Erythroblast (primary cell): ENCODE measurements at places on chromosomes 7 and 10.
A peak's percentile ranks its signal among the peaks of the same experiment; 100 is the strongest.

DNA sequence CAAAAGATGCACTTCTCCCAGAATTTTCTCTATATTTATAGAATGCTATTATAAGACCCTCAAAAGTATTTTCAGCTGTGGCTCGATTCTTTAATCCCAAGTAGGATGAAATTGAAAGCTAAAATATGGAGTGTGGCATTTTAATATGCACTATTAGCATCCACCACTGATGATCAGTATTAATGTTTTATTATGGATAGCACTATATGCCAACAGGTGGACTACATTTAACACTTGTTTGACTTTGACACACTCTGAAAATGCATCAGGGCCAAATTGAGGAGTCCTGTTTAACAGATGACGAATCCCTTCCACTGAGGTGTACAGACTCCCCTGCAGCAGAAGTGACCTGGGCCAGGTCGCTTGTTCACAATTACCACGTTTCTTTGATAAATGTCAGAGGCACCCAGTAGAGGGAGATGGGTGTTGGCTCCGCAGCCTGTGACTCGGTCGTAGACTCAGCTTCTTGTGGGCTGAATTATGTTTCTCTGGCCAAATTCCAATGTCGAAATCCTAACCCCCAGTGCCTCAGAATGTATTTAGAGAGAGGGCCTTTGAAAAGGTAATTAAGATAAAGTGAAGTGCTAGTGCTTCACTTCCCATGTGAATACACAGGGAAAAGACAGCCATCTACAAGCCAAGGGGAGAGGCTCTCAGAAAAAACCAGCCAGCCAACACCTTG, 48.1 kb downstream of the WIPF3 start:
- no peak for DNase-seq

- DNase-seq: peak; percentile 50
These were observed 8.2 kb upstream of the VCL start for GRCh38 chr10:73989594-73990150.

- no peak for DNase-seq
These were observed 12.2 kb downstream of the HOXA1 start for GRCh38 chr7:27083646-27084045.

DNA sequence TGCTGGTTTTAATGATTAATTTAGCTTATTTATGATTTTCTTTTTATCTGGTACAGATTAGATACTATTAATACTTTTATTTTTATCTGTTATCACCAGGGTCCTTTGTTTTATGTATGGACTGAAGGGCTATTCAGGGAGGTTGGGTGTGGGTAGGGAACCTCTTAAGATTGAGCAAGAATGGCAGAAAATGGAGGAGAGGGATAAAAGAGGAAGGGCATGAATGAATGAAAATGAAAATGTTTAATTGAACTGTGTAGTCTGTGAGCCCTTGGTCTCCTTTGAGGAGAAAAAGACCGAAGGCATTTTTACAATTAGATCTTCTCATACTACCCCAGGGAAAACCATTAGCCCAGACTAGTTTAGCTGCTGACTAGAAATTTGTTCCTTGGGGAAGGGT, 93.1 kb downstream of the CDK14 start:
- no peak for DNase-seq

DNA sequence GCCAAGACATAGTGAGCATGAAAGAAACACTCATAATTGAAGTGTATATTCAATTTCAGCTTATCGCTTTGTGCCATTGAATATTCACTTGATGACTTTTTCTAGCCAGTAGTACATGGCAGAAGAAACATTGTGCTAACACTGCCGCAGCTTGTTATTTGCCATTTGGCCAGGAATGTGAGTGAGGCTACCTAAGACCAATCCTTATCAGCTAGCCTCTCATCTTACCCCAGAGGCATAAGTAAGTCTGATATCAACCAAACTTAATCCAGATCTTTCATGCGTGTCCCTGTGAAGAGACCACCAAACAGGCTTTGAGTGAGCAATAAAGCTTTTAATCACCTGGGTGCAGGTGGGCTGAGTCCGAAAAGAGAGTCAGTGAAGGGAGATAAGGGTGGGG, 586.0 kb upstream of the MBL2 start:
- no peak for DNase-seq

- no peak for DNase-seq
These were observed 40.3 kb upstream of the TRIM8 start for GRCh38 chr10:102603946-102604345.

GRCh38 chr10:77545585-77545984, 92.0 kb downstream of the KCNMA1 start:
- no peak for DNase-seq

DNA sequence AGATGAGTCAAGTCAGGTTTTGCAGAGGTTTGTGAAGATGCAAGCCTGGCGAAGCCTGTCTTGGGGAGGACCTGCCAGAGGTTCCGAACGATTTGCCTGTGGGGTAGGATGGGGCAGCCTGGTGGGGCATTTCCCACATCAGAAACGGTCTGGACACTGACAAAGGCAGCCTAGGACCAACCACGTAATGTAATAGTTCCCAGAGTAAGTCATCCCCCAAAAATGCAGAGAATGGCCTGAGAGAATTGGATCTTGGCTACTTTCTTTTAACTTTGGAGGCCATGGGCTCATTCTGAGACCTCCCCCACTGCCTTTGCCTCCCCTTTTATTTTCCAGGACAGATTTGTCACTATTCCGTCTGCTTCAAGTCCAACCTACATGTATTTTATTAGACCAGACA, 168.9 kb upstream of the SH2B2 start:
- DNase-seq: no peak

GRCh38 chr10:52256832-52257691, 57.0 kb upstream of the DKK1 start:
- DNase-seq: no peak

DNA sequence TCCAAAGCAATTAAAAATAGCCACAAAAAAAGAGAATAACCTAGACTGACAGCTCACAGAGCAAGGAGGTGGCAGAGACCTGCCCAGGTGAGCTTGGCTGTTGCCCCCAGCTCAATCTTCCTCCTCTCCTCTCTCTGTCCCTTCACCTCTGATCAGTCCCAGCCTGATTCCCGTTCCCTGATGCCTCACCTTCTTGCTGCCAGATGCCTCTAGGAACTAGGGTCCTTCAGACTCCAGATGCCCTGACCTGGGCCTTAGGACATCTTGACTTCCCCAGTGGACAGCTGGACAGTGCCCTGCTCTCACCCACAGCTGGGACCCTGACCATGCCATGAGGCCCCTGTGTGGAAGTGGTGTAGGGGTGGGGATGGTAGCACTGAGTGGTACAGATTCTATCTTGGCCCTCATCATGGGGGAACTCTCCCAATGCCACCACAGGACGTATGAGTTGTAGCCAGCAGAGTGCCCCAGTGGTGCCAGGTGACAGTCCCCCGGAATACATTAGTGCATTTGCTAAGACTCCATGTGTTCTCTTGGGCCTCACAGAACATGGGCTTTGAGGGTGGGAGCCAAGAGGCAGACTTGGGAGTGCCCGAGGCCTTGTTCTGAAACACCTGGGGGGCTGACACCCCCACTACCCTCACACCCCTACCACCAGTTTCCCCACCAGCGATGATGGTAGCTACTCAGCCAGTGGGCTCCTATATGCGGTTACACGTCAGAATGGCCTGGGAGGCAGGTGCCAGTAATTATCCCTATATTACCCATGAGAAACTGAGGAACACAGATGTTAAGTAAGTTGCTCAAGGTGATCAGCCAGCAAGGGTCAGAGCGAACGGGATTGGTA, 2.0 kb downstream of the DEPP1 start:
- DNase-seq: no peak

DNA sequence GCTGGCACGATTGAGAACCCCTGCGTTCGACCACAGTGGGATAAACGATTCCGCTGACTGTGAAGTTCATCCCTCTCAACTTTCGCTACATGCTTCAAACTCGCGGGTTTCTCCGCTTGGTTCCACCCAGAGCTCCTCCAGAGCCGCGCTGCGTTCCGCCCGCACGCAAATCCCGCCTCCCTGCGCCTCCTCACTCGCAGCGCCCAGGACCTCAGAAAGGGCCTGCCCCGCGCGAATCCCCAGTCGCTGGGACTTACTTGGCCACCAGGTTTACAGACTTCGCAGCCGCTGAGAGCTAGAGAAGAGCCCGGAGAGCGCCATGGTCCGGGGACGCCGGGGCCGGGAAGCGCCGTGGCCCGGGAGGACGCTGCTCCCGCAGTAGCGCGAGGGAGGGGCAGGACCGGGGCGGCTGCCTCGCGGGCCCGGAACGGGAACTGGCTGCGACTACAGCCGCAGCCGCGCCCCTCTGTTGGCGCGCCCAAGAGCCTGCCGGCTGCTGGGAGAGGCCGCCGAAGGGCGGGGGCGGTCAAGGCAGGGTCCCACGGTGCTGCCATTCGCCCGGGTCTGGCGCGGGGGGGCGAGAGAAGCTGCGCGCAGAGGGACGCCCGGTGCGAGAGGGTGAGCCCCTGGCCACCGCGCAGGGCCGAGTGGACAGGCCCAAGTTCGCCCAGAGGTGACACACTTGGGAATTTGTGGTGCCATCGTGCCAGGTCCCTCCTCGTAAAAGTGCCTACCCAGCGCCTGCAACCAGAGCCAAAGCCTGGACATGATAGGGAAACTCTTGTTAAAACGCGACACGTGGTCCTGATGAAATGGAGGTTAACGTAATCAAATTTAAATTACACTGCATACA, at the start of gene NOD1:
NOD1 (minus strand) TSS at position 436 of the 853 bp plus-strand sequence. CDS start 21,863 bp downstream, outside the sequence.
- peak; percentile 84 for DNase-seq

GRCh38 chr10:16292366-16292765, 144.4 kb upstream of the PTER start:
- DNase-seq: no peak

- DNase-seq: no peak
These were observed 35.2 kb downstream of the EPHB4 start for GRCh38 chr7:100791881-100792666.

- DNase-seq: no peak
These were observed 108.7 kb upstream of the ITGB1 start for GRCh38 chr10:33066558-33067236.

DNA sequence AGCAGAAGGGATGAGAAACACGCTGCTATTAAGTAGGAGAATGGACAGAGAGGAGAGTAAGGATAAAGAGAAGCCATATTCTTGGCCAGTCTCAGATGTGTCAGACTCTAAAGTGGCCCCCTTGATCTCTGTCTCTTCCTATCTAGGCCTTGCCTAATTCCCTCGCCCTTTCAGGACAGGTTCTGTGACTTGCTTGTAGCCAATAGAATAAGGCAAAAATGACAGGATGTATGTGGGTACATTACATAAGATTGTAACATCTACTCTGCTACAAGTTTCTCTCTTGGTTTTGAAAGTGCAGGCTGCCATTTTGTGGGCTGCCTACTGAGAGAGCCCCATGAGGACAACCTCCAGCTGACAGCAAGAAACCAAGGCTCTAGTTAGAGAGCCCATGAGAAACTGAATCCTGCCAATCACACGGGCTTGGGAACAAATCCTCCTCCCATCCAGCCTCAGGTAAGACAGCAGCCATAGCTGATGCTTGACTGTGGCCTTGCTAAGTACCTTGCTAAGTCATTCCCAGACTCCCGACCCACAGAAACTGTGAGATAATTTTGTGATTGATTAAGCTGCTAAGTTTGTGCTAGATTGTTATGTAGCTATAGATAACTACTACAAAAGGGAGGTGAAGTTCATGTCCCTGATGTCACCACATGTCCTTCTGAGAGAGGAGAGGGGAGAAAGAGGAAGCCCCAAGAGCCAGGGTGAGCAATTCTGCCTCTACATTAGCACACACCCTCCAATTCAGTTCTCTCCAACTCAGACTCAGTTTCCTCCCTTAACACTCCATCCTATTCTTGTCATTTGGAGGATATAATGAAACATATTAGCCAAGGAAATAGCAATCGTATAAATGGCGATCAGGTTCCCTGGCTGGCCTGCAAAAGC, 185.5 kb downstream of the SGMS1 start:
- no peak for DNase-seq

- no peak for DNase-seq
These were observed 835 bp downstream of the COMMD3 start for GRCh38 chr10:22317076-22317370.

DNA sequence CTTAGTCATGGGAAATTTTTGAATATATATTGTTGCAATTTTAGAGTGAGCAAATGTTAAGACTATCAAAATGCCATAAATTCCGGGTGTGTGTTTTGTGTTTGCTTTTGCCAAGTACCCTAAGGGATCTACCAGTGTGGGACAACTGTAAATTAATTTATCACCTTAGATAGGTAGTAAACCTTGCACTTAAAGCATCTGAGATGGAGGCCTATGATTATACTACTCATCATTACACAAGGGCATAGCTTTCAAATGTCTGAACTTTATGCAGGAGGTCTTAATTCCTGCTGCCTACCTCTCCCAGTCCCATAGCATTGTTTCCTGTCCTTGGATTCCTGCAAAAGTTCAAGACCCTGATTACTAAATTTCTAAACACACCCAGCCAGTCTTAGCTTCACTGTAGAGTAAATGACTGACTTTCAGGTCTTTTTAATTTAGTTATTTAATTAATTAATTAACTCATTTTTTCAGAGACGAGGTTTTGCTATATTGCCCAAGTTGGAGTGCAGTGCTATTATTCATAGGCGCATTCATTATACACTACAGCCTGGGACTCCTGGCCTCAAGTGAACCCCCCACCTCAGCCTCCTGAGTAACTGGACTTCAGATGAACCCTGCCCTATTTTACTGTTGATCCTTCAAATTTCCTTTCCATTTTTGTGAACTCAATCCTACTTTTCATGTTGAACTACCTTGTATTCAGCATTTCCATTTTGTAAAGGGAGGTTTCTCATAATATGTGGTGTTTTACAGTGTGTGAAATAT, 47.0 kb downstream of the THSD7A start:
- DNase-seq: no peak

DNA sequence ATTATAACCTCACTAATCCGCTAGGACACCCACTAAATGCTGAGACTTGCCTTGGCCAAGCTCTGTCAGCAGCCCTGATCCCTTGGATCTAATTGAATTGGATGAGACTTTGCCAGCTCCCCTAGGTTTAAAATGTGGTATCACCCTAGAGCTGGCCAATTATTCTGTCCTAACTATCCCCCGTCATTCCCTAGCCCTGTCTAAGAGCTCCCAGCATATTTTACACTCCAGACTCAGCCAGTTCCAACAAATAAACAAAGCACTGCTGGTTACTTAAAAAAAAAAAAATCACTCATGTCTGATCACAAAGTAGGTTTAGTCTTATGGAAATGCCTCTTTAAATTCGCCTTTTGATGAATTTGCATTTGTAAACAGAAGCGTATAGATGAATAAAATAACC, 147.9 kb upstream of the EGR2 start:
- DNase-seq: no peak

DNA sequence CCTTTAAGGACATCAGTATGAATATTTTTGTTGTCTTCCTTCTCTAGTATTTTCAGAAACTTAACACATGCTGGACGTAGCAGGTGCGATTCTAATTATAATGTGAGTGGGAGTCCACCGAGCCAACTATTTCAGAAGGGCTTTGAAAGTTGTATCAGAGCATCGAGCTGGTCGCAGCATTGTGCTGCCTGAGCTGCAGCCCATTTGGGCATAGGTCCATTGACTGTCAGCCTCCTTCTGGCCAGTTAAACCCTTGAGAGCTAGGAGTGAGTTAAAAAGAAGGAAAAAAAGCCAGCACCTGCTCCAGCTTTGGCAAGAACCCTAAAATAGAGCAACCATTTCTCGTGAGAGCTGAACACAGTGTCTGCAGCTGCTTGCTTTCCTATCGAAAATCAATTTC, 47.8 kb downstream of the SLC35G1 start:
- DNase-seq: no peak

- DNase-seq: peak; percentile 48
These were observed 918 bp downstream of the NET1 start for GRCh38 chr10:5413012-5413938.

- DNase-seq: no peak
These were observed 146.5 kb downstream of the PHF14 start for GRCh38 chr7:11120068-11120664.

GRCh38 chr10:130458509-130458908, 322.3 kb downstream of the GLRX3 start:
- DNase-seq: no peak
